Jurkat, Clone E6-1 (cell line): ENCODE measurements at places on chromosomes 4 and X.

DNA sequence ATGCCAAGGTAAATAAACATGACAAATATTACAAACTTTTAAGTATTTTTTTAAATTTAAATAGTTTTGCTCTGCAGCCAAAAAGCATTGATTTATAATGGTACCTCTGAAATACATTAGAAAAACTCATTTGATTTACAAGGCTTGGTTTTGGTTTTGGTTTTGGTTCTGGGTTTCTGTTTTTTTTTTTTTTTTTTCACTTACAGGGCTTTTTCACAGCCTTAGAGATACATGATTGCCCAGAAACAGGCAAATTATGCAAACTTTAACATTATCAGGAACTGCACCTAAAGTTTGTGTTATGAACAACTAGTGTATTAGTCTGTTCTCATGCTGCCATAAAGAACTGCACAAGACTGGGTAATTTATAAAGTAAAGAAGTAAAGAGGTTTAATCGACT lies 196.4 kb upstream of the DDX53 start:
- no peak for DNase-seq

GRCh38 chrX:144722307-144722706 lies 525.0 kb upstream of the SPANXN1 start:
- DNase-seq = no peak

DNA sequence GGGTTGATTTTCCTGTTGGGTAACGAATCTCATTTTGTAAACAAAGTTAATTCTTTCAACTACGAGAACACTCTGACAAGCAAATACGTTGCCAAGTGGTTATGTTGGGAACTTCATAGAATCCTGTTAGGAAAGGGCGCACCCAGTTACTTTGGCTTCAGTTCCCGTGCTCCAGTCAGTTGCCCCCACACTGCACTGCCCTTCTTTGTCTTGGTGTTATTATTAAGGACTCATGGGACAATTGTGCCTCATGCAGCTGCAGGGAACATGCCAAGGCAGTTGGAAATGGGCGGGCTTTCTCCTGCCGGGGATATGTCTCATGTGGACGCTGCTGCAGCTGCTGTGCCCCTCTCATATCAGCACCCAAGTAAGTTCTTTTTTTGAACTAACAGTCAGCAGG lies 28.9 kb downstream of the OFD1 start:
- DNase-seq = no peak

DNA sequence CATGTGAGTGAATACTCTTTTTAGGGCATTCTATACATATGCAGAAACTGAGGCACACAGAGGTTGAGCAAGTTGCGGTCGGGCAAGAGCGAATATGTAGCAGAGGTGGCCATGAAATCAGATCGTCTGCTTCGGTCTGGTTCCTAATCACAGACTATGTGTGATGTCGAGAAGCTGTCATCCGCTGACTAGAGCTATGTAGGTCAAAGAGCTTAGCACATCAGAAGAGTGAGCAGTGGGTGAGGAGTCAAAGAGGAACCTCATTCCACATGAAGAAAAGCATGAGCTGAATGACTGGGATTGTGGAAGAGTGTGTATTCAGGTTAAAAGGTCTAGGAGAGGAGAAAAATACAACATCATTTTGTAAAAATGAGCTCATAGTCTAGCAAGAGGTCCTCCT lies 19.0 kb downstream of the GAB3 start:
- no peak for DNase-seq
